HEK293T (cell line): ENCODE measurements at places on chromosomes 6 and 20.

DNA sequence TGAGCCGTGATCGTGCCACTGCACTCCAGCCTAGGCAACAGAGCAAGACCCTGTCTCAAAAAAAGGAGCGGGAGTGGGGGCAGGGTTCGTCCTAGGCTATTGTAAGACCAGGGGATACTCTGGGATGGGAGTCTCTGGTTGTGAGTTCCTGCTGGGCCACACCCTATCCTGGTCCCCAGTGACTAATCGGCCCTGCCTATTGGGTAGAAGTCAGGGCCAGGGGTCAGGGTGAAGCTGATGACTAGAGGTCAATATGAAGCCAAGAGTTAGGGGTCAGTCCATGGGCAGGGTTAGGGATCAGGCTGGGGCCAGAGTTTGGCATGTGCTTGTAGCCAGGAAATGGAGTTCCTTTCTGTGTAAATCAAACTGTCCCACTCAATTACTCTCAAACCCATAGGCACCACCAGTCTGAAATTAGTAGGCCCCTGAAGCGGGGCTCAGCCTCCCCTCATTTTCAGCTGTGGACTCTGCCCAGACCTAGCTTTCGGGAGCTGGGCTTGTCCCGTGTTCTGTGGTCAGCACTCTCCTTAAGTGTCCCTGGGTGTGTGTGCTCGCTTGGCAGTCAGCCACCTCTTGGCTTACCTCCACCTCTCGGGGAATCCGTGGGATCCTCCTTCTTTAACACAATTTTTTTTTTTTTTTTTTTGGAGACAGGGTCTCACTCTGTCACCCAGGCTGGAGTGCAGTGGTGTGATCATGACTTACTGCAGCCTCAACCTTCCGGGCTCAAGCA is 1.8 kb downstream of the HSPA12B start:
- no peak for DNase-seq

DNA sequence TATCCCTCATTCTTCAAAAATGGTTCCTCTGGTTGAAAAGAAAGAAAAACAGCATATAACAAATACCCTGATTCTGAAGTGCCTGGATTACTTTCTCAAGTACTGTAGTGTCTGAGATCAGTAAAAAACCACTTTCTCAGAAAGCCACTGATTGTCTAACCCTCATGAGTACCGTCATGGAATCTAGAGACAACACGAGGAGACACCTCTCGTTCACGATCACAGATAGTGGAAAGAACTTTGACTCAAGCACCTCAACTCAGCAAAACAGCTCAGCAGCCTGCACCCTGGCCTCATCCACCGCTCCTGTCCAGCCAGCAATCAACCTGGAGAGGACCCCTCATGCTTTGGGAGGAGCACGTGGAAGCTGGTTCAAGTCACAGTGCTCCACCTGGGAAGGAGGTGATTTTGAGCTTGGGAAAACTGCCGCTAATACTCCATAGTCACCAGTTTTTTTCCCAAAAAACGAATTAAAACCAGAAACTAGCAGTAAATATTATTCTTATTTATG is 1.0 kb downstream of the SCML4 start:
- no peak for DNase-seq

DNA sequence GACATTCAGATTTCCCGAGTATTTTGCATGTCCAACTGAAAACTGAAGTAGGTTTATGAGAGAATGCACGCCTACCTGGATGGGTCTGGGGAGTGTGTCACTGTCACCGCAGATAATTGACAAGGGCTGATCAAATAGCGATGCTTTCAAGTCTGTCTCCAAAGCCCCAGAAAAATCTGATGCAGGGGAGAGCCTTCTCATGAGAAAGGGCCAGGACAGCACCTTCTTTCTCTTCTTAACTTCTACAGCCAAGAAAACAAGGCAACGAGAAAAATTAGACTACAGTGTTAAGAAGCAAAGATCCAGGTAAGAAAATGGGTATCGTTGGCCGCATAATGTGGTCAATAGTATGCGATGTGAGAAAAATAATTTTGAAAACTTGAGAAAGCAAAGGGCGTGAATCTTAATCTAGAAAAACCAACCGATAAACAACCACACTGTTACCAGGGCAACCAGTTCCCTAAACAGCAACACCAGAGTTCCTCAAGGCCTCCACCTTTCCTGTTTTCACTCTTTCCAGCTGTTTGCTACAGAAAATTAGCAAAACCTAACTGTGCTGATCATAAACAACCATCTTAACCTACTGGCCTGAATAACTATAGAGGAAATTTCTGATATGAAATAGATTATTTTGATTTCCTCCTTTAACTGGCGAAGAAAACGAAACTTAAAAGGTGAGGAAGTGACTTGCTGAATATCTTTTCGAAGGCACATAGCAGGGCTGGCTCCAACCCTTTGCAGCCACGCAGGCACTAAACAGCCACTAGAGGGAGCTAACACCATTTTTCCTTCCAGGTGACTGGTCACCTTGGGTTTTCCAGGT is 2.6 kb downstream of the TAGAP start:
- DNase-seq: peak; percentile 83

DNA sequence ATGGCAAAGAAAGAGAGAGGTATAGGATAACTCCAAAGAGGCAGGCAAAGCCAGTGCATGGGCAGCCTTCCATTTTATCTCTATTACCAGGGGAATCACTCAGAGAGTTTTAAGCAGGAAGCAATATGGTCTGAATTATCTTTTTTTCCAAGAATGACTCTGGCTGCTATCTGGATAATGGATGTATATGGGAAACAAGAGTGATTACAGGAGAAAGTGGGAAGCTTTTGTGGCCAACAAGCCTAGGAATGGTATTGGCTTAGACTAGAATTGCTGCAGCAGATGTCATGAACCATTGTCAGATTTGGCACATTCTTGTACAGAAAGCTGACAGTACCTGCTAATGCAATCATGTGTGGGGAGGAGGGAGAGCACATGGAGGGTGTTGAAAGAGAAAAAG is 73.0 kb upstream of the BTBD3 start:
- DNase-seq: no peak

DNA sequence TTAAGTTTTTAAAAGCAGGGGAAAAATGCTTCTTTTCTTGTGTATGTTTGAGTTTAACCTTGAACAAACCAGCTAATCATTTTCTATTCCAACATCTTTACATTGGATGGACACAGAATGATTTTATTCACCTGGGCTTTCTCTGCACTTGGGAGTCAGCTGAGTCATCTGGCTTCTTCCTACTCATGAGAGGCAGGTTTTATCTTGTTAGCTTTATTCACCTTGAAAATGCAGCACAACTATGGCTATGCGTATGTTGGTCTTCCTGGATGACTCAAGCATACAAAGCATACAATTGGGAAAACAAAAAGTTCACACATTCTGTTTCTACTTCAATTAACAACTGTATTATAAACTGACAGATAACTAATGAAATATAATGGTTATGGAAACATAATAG is 737.7 kb downstream of the FRK start:
- no peak for DNase-seq

GRCh38 chr6:129153257-129153656 is 270.3 kb downstream of the LAMA2 start:
- DNase-seq: no peak

- DNase-seq: no peak
Measured at GRCh38 chr20:63846888-63847236, 14.4 kb upstream of the ABHD16B start.

GRCh38 chr6:30543821-30544220 is 12.5 kb downstream of the GNL1 start:
- no peak for DNase-seq

- DNase-seq: peak; percentile 82
Measured at GRCh38 chr20:21615617-21616080, 89.8 kb upstream of the PAX1 start.

DNA sequence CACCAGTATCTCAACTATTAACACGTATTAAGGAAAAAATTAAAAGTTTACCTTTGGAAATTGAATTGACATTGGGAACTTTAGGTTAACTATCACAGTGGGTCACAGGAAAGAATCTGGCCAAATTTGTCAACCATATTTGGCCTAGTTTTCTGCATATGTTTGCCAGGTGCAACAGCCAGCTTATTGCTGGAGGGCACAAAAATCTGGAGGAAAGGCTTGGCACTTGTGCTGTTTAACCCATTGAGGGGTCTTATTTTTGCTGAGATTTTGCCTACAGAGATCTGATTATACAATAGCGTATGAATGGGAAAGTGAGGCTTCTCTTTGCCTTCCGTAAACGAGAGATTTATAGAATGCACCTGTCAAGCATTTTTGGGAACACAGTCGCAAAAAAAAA is 190.4 kb downstream of the PRL start:
- DNase-seq: no peak

DNA sequence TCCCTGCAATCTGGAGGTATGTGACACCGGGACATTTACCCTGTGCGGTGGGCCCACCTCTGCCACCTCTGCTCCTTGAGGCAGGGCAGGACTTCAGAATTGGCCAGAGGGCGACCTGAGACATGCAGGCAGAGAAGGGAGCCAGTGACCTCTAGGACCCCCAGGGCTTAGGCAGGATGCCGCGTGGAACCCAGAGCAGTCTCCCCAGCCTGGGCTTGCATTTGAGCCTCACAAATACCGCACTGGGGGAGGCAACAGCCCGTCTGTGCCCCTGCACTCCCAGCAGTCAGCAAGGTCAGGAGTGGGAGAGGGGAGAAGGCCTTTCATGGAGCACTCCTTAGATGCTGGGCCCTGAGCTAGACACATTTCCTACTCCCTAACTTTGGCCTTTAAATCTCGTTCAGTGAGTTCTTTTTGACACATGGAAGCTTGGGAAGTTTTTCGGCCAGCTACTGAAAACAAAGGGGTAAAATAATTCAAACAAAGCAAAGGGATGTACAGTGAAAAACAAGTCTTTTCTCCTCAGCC is 41.7 kb downstream of the C20orf203 start:
- no peak for DNase-seq

DNA sequence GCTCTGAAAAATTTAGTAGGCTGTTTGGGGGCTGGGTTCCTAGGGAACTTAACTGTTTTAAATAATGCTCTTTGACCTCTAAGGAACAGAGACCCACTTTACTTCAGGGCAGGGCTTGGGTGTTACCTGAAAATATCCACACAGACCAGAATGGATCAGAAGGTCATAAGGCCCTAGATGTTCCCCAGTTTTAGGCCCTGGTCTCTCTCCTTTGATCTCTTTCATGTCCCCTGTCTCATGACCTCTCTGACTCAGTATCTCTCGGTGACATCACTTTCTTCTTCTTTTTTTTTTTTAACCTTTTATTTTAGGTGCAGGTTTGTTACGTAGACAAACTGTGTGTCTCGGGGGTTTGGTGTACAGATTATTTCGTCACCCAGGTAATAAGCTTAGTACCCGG is 272.1 kb upstream of the SGK1 start:
- DNase-seq: no peak

- DNase-seq: no peak
Measured at GRCh38 chr6:16670183-16670582, 91.1 kb downstream of the ATXN1 start.

- peak; percentile 67 for DNase-seq
Measured at GRCh38 chr6:170295510-170296422, 4.9 kb upstream of the DLL1 start.

DNA sequence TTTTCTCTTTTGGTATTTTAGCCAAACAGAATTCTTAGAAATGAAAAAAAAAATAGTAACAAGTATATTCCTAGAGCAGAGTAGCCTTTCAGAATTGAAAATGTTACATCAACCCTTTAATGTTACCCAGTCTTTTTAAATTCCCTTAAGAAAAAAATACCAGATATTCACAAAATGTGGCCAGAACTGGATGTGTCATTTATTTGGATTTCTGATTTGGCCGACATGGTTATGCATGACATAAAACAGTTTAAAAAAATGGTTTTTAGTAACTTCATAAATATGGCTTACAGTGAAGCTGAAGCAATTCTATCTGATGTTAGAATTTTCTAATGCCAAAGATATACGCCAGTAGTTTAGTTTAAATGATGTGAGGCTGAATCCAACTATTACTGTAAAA is 112.0 kb downstream of the ATXN1 start:
- DNase-seq: no peak

DNA sequence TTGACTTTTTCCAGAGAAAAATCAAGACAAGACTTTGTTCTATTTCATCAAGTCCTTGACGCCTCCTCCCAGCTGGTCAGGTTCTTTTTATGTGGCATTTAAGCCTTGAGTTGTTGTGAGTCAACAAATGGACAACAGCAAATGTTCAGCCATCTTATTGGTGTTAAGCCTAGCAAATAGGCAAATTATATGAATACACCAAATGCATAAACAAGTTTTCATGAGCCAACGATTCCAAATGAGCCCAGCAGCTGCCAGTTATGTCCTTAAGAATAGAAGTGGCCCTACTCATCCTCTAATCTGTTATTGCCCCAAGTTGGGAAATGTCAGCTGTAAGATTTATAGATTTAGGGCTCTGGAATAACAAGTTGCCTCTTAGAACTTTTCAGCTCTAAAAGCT is 312.0 kb downstream of the SOX4 start:
- no peak for DNase-seq

GRCh38 chr6:146865756-146866379 is 267.1 kb downstream of the ADGB start:
- no peak for DNase-seq

DNA sequence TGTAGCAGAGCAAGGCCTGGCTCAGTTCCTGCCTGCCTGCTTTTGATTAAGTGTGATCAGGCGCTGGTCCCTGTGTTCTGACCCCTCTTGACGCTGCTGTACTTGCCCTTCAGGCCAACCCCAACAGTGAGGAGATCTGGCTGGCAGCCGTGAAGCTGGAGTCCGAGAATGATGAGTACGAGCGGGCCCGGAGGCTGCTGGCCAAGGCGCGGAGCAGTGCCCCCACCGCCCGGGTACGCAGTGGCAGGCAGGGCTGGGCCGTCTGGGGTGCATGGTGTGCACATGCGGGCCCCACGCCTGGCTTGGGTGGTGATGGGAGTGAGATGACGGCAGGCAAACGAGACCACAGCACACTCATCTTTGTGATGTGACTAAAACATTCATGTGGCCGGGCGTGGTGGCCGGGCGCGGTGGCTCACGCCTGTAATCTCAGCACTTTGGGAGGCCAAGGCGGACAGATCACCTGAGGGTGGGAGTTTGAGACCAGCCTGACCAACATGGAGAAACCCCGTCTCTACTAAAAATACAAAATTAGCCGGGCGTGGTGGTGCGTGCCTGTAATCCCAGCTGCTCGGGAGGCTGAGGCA is 10.1 kb upstream of the C20orf204 start:
- DNase-seq: no peak

DNA sequence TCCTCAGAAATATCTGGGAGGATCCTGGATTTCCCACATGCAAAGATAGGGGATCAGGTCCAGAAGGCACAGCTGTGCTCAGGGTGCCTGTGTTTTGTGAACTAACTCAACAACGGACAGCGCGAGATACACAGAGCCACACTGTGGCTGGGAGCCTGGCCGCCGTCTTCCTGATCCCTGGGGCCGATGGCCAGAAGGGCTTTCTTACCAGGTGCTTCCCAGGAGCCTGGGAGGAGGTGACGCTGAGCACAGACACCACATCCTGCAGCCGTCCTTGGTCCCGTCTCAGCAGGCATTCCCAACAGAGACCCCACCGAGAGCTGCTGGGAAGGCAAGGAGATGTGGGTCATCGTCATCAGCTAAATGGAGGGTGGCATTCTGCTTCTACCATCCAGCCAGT is 144.6 kb upstream of the AFDN start:
- DNase-seq: no peak

GRCh38 chr6:21710216-21710615 is 116.7 kb downstream of the SOX4 start:
- DNase-seq: no peak
